ENCODE measurements at places on chromosomes 7 and 10.

DNA sequence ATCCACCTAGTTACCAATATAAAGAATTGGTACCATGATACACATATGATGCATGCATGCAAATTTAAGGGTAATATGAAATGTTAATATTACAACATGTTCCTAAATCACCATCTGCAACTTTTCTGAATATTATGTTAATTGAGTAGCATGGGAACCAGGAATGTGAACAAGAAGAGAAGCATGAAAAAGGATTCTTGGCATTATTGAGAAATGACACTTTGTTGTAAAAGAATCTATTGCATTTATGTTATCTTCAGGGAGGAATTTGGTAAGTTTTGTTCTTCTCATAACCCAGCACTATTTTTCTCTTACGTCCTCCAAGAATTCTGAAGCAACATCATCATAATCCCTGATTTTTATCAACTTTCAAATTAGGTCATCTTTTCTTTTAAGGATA lies 159.9 kb upstream of the SLC25A13 start:
- no peak for DNase-seq

DNA sequence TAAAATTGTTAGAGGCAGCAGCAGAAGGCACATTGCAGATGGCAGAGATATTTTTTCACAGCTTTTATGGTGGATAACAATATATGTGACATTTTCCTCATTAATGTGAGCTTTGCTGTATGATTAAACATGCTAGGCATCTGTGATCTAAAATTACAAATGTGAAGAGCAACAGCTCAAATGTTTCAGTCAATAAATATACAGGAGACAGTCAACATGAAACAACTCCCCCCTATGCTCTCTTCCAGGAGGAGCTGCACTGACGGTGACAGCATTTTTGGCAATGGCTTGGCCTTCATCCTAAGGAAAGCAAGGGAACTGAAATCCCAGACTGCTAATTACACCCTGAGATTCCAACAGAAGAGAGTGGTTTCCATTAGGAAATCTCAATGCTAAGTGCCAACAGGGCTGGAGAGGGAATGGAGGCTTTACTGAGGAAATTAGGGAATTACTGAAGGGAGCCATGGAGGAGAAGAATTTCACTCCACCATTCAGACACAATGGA lies 51.4 kb upstream of the GRB10 start:
- DNase-seq: no peak

DNA sequence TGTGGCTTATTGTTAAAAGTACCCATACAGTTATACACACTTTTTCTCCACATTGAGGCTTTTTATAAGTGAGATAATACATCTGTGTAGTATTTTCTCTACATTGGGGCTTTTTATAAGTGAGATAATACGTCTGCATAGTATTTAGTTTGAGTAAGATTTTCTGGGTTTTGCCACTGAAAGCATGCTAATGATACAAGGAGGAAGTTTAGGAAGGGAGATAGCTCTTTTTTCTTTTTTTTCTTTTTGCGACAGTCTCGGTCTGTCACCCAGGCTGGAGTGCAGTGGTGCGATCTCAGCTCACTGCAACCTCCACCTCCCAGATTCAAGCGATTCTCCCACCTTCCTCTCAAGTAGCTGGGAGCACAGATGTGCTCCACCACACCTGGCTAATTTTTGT lies 13.3 kb downstream of the FAM107B start:
- DNase-seq: no peak

- DNase-seq: no peak
These were observed 153.4 kb downstream of the SORCS1 start for GRCh38 chr10:107011105-107011504.

- DNase-seq: no peak
These were observed 116.6 kb upstream of the MACROH2A2 start for GRCh38 chr10:69936091-69936490.

- DNase-seq: no peak
These were observed 20.3 kb downstream of the DRGX start for GRCh38 chr10:49375611-49376010.

DNA sequence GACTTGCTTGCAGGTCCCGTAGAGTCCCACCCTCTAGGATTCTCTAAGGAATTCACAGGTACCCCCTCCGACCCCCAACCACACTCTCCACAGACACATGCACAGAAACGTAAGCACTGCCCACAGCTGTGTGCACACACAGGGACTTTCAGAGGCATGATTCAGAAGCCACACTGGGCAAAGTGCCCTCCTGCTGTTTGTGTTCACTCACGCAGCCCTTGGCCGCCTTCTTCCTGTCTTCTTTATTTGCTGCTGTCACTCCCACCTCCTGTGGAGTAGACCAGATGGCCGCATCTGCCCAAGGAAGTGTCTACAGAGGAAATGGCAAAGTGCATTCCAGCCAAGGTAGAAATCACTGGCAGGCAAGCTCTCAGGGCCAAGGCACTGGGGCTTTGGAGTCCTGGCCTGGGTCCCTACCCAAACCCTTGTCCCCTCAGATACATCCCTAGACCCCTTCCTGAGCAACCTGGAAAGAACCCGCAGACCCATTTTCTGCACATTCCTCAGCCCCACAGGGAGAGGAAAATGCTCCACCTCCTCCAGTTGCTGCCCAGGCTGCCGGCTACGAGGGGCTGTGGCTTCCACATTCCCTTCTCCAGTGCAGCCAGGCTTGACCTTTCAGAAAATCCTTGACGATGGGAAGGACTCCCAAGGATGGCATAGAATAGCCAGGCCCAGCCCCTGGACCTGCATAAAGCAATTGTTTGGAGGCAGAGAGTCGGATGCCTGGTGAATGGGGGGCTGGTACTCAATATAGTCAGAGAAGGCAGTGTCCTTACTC lies 21.6 kb upstream of the GIMAP8 start:
- DNase-seq: no peak

DNA sequence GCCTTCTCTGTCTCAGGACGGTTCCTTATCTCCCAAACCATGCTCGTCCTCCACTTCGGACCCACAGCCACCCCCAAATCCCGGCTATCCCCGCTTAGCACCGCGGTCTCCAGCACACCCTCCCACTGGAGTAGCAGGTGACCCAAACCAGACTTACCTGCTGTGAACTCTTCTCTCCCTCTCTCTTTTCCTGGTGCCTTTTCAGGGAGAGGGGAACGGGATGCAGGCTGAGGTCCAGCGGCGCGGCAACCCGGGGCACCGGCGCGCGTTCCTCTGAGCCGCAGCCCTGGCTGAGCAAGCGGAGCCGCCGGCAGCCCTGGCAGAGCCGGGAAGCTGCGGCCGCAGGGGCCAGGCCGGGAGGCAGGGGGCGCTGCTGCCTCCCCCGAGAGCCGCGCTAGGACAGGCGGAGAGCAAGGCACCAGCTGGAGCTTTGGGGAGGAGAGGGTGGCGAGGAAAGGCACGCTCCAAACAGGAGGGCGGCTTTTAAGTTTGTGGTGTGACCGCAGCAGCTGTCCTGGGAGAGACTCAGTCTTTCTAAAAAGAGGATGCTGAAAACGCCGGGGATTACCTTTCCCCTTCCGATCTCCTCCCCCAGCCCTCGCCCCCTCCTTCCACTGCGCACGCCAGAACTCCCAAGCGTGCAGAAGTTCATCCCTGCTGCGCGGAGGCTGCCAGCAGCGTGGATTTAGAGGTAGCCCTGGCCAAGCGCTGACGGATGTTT lies at the start of gene SEMA3D:
Gene SEMA3D, minus strand, starts transcription at position 536 of the 721 bp plus-strand sequence. CDS start 65,165 bp downstream, outside the sequence.
- peak; percentile 70 for DNase-seq

- DNase-seq: no peak
These were observed 205.6 kb upstream of the ETV1 start for GRCh38 chr7:14195079-14195478.

DNA sequence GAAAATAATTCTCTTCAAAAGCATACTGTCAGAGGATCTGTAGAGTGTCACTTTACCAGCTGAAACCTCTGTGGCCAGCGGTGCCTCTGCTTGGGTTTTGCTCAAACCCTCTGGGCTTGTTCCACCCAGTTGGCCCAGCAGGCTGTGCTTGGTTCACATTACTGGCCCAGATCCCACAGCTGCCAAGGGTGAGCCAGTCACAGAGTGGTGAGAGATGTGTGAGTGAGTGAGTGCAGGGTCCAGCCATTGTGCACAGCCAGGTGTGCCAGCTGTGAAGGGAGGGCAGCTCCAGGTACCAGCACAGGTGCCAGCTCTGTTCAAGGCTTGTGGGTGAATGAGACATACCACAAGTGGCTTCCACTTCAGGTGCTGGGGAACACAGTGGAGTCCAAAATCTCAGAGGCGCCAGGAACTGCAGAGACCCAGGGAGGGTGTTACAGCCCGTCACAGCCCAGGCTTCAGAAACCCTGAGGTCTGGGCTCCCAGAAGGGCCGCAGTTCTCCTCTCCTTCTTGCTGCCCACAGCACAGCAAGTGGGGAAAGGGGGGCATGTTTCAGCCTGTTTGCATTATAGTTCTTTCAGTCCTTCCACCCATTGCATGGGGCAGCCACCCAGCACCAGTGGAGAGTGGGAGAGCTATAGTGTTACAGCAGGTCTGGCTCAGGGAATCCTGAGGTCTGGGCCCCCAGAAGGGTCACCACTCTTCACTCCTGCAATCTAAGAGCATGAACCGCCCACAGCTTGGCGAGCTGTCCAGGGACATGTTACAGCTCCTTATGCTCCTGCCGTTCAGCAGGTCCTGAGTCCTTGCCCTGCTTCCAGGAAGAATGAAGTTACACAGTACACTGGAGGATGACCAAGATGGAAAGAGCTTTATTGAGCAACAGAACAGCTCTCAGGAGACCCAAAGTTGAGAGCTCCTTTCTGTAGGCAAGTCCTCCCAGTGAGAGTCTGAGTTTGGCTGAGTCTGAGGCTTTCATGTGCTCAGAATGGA lies 931.7 kb upstream of the SORCS1 start:
- DNase-seq: no peak

- DNase-seq: no peak
These were observed 165.8 kb downstream of the LRRC4 start for GRCh38 chr7:127865466-127865865.

- DNase-seq: no peak
These were observed 21.1 kb downstream of the MKRN1 start for GRCh38 chr7:140458201-140458600.

DNA sequence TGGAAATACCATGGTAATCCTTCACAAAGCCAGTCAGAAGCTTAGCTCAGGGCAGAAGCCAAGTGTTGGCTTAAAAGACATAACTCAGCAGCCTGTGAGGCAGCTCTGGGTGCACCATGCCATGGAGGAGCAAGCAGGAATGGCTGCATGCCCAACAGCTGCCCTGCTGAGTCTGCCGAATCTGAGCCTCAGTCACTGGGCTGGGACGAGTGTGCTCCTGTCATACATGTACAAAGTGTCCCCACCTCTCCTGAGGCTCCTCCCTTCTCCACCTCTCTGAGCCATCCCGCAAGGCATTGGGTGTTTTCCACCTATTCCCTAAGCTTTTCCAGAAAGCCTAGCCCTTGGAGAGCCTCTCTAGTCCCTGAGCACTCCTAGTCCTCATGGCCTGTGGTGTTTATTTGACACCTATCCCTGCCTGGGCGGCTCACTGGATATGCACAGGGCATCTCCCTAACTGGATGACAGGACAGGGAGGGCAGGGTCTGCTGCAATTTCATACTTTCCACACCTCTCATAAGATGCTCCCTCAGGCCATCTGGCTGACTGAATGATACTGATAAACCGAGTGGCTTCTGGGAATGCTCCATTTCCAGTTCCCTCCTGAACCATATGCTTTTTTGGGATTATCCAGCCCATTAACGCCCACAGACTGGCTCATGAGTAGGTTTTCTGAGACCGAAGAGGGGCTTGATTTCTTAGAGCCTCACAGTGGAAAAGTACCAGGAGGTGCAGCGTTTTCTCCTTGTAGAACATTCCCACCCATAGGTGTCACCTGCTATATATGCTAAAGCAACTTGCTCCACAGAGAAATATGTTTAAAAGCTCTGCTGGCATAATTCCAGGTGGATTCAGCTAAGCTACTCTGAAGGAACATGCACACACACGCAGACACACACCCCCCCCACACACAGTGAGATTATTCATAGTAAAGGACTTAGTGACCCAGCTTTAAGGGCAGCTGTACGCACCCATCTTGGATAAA lies 199.3 kb downstream of the SNX10 start:
- no peak for DNase-seq

- no peak for DNase-seq
These were observed 77.5 kb downstream of the NKX6-2 start for GRCh38 chr10:132708441-132708840.

DNA sequence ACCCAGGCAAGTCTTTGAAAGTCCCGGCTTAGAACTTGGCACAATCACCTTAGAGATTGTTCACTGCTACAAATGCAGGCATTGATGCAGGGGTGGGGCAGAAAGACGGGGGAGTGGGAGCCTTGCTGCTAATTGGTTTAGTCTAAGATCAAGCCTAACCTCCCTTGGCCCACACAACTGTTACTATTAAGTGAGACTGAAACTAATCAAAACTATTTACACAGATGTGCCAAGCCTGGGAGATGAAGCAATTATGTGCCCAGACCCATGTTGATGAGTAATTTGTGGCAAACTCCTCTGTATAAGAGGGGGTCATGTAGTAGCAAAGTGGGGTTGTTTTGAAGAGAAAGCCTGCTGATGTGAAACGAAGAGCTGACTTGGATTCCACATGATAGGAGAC lies 178.2 kb upstream of the ITGB1 start:
- no peak for DNase-seq

GRCh38 chr7:39700932-39701331 lies 77.6 kb downstream of the RALA start:
- DNase-seq: no peak

GRCh38 chr10:125727436-125727835 lies 7.9 kb downstream of the EDRF1 start:
- DNase-seq: no peak

- peak; percentile 89 for DNase-seq
These were observed 3.7 kb downstream of the ELOVL3 start for GRCh38 chr10:102229810-102230263.

- no peak for DNase-seq
These were observed 106.5 kb upstream of the PRR15 start for GRCh38 chr7:29457141-29457561.

- DNase-seq: no peak
These were observed 26.2 kb upstream of the EXOC6 start for GRCh38 chr10:92822060-92822634.

DNA sequence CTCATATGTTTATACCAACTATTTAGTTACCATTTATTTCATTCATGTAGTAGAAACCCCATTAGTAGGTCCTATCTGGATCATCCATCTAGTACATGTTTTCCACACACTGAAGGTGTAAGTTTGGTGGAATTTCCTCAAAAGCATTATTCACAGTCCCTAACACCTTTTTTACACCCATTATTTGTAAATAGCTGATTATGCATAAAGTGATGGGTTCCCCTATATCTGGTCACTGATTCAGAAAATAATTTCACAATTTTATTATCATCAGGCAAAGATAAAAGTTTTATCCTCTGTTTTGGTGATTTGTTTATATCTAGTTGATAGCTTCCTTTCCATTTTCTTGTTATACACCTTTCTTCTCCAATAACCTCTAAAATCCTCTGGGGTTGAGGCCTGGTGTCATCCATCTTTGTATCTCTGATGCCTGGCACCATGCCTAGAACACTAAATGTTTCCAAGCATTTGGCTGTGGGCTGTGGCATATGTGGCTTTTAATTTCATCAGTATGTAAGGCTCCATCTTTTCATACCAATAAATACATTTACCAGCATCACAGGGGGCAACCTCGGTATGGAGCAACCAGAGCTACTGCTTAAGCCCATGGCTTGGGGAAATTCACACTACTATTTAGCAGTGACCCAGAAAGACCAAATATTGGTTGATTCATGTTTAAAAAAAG lies 1089.5 kb upstream of the LRRN3 start:
- no peak for DNase-seq
